ENCODE measurements at places on chromosomes 7 and 10. TPM values are rescaled to one million over a fixed set of nuclear protein-coding genes. Genes with fewer than 3 reads are reported as not detected.

FRMD4A gene
- polyA plus RNA-seq = 0.62 TPM

CALML3 gene
- polyA plus RNA-seq = not detected

NPY4R gene
- polyA plus RNA-seq = not detected

SLC16A9 gene
- polyA plus RNA-seq = not detected

STRIP2 gene
- not detected for polyA plus RNA-seq

PDK4 gene
- polyA plus RNA-seq = not detected

HPSE2 gene
- not detected for polyA plus RNA-seq

ANKRD30A gene
- not detected for polyA plus RNA-seq

MBL2 gene
- polyA plus RNA-seq = not detected

SLIT1 gene
- polyA plus RNA-seq = not detected
